ENCODE measurements at places on chromosomes 7 and 10. TPM values are rescaled to one million over a fixed set of nuclear protein-coding genes. Genes with fewer than 3 reads are reported as not detected.

- no peak for DNase-seq
Observed at GRCh38 chr10:5499493-5500140, at the start of gene CALML5. CALML5 (minus strand) TSS chr10:5499570; CDS start chr10:5499438, 132 bp downstream.

GRCh38 chr7:102082693-102083368, 203.8 kb upstream of the SH2B2 start:
- DNase-seq = no peak

DNA sequence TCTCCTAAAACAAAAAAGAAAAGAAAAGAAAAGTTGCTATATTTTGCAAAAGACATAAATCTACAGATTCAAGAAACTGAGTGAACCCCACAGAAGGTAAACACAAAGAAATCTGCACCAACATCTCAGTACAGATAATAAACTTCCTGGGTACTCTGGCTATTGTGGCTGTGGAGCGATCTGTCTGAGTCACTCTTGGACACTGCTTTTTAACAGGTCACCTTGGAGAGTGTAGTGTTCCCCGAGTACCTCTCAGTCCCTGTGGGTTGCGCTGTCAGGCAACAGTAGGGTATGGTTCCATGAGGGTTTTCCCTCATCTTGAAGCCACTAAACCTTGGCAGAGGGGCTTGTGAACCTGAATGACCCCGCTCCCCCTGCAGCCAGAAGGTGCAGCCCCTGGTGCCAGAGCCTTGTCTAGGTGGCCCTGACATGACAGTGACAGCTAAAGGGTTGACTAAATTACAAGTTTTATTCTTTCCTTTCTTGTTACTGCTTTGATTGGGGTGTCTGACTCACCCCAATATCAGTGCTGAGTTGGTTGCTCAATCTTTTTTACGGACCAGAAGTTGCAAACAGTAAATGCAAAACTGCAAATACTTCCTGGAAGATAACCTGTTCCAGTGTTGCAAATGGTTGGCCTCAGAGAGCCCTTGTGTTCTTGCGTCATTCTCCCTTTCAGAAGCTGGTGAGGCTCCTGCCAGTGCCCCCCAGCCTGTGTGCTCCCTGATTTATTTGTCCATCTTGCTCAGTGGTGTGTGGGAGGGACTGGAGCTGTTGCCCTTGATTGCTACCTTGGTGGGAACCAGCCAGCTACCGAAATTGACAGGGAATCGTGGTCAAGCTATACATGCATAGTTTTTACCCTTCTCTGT, 30.6 kb downstream of the POR start:
- DNase-seq = no peak

PNLIP gene
- total RNA-seq = not detected

GRID2IP gene
- not detected for total RNA-seq

DNA sequence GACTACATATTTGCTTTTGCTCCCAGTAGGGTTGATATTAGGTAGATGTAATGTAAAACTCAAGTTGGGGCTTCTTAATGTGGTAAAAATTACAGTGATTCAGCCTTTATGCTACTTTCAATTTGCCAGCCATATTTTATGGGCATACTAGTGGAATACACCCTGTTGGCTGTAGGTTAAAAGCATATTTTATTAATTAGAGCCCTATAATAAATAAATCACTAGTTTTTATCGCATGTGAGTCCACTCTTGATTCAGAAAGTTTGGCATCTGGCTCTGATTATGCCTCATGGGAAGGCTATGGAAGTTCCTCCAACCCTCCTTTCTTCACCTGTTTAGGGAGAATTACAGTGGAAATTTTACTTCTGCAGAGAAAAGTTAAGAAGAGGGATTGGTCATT, 390.9 kb downstream of the GATA3 start:
- no peak for DNase-seq

DNA sequence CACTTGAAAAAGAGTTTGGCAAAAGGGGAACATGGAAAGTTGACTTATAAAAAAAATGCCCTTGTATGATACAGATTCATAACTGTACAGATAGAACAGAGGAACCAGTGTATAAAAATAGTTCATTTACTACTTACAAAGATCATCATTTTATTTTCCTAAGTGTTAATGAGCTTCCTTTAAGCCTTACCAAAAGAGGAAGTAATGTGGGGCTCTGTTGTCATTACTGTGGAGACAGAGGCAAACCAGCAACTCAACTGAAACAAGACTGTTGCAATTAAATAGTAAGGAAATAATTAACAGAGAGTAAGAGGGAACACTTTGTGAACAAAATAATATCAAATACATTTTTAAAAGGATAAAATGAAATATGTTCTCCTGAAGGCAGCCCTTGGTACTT, 526.2 kb upstream of the ADARB2 start:
- no peak for DNase-seq

- DNase-seq = peak; percentile 54
Observed at GRCh38 chr10:69217119-69217754, 2.9 kb upstream of the HKDC1 start.

DNA sequence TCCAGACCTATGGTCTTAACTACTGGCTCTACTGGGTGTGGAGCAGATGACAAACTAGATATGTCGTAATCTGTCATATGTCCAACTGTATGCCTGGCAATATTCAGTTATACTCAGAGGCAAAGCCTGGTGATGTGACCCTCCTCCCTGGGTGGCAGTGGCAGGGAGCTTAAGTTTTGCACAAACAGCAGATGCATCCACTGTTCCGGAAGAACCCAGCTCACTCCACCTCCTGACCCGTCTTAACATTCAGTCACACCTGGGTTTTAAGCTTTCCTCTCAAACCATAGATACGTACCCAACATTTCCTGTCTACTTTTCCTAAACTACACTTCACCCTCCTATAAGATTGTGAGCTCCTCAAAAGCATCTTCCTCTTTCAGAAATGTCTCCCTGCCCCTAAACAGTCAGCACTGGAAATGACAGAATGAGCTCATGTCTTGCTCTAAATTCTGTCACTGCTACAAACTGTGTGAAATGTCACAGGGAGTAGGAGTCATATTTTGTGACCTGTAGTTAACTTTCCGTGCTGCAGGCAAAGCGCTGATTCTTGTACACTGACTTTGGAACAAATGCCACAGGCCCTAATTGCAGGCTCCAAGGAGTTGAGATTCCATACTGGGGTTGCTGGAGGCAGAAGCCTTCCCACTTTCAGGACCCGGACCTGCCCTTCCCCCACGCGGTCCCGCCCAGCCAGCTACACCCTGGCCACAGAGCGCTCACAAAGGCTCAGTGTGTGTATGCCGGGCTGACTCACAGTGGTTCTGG, 23.9 kb downstream of the SCD start:
- DNase-seq = peak; percentile 96

GRCh38 chr10:97764519-97764931, 7.3 kb downstream of the SFRP5 start:
- DNase-seq = no peak

GRCh38 chr10:43120929-43121314, 17.3 kb upstream of the CSGALNACT2 start:
- no peak for DNase-seq

GRCh38 chr10:79066411-79067240, 2.1 kb upstream of the ZMIZ1 start:
- peak; percentile 71 for DNase-seq

DNA sequence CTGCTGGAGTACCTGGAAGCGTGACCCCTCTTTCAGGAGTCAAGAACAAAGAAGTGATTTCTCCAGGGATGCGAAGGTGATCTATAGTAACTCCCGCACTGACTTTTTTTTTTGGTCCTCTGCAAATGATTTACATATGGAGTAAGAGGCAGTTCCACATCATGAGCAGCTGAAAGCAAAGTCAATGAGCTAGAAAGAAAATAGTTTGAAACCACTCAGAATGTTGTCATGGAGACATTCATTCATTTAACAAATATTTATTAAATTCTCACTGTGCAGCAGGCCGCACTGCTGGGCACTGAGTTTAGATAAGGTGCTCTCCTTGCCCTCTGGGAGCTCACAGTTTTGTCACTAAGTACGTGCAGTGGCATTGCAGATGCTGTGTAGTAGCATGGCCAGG, 206.7 kb downstream of the CAMK1D start:
- no peak for DNase-seq

GRCh38 chr10:25056726-25057125, 40.3 kb downstream of the THNSL1 start:
- no peak for DNase-seq

- DNase-seq = no peak
Observed at GRCh38 chr10:30041196-30042105, 17.9 kb downstream of the JCAD start.

IDI2 gene
- total RNA-seq = not detected

- no peak for DNase-seq
Observed at GRCh38 chr10:695396-695795, 5.9 kb upstream of the DIP2C start.

GRCh38 chr10:105950410-105950809, 1214.1 kb downstream of the SORCS1 start:
- peak; percentile 41 for DNase-seq

AEBP1 gene
- 0.06 TPM for total RNA-seq

GPNMB gene
- 112 TPM for total RNA-seq

- DNase-seq = no peak
Observed at GRCh38 chr10:14549496-14549895, 218.8 kb upstream of the FRMD4A start.

DNA sequence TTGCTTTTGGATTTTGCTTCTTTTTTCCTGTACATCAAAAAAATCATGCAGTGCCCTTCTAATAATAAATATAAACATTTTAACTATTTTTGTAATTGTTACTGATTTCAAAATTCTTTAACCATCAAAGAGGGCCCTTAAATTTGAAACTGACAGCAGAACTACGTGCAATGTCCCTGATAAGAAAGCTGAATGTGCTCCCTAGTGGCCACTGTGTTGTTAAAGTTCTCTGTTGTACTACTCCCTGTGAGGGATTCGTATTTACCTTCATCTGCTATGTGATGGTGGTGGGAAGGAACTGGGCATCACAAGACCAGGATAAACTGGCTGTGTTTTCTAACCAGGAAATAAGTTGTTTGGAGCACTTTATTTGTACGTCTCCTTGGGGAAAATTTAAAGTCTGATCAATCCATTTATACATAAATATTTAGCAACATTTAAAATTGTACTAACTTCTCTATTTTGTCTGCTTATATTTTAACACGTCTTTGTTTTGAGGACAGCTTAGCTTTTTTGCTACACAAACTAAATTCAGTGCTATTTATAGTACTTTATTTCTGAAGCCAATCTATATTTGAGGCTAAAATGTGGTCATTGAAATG, 322.4 kb downstream of the HGF start:
- DNase-seq = peak; percentile 83

- DNase-seq = no peak
Observed at GRCh38 chr7:76409537-76409936, at the start of gene SSC4D. SSC4D (minus strand) TSS chr7:76409697; CDS start chr7:76404439, 5,258 bp downstream.

DNA sequence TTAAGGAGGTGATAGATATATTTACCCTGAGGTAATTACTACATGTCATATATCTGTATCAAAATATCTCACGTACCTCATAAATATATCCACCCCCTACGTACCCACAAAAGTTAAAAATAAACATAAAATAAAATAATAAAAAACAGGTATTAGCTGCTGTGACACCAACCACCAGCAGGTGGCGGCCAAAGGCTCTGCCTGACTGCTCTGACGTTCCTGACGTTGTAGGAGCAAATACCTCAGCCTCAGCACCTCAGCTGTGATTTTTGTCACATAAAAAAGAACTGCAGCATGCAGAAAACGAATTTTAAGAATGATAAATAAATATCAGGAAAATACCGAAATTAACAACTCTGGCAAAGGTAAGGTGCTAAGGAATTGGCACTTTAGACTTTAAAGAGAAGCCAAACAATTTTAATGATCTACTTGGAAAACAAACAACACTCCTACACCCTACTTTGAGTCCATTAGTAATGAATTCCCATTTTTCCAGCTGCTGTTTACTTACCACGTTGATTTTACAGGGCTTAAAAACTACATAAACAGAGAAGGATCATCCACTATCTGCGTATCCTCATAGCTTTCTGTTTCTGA, 125.4 kb upstream of the TARP start:
- peak; percentile 71 for DNase-seq

- no peak for DNase-seq
Observed at GRCh38 chr7:35658606-35659201, 36.2 kb downstream of the HERPUD2 start.

ZNF679 gene
- not detected for total RNA-seq

DNA sequence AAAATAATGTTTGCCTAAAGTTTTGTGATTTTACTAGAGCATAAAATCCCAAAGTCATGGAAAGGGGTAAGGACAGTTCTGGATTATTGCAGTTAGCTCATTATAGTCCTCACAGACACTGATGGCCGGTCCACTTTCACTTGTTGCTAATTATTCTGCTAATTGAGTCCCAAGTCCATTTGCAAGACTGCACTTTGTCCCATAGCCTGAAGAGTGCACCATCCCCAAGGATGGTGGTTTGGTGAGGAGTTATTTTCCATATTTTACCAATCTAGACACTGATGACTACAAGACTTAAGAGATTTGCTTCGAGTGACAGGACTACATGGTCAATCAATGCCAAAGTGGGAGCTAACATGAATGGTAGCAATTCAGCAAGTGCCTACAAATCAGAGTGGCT, 181.8 kb upstream of the CACNA2D1 start:
- DNase-seq = no peak

- DNase-seq = peak; percentile 75
Observed at GRCh38 chr7:80634505-80634904, 3.9 kb upstream of the CD36 start.

GRCh38 chr10:119784340-119785067, 58.7 kb downstream of the INPP5F start:
- peak; percentile 74 for DNase-seq

TMEM209 gene
- 20.2 TPM for total RNA-seq

GRCh38 chr10:78304091-78305045, 270.7 kb downstream of the RPS24 start:
- DNase-seq = no peak

DNA sequence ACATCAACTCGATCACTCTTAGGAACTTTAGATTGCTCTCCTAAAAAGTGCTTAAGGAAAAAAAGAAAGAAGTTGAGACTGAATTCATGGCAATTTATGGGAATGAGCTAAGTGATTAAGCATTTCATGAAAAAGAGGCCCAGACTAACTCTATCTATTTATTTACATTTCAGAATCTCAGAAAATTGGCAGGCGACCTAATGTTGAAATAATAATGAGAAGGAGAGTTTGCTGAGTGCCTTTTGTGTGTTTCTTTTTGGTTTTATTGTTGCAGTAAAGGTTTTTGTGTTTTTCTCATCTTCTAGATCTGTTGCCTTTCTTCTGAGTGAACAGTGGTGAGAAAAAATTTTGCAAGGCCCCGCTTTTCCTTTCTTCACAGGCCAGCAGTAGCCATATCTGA, 3.8 kb downstream of the GRK5 start:
- peak; percentile 67 for DNase-seq

ICA1 gene
- 6.4 TPM for total RNA-seq

STEAP4 gene
- total RNA-seq = 0.02 TPM

- DNase-seq = no peak
Observed at GRCh38 chr7:36406156-36406555, 16.5 kb downstream of the ANLN start.

All from H4 (cell line).